Fibroblast of lung (primary cell): ENCODE measurements at places on chromosomes 4 and X. TPM values are rescaled to one million over a fixed set of nuclear protein-coding genes. Genes with fewer than 3 reads are reported as not detected.

DNA sequence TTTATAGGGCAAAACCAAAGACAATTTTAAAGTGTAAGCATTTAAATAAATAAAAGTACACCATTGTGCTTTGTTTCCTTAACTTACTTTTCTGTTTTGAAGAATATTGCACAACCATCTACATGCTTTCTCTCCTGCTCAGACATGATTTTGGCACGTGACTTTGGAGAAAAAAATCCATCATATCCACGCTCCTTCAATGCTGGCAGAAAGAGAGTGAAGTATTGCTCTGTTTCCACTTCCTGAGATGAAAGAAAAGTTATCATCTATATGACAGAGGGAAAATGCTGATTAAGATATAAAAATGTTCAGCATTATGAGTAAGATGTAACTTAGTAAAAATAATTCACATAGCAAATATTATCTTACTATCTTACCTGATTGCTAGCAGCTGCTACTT, 77.1 kb downstream of the CNOT6L start:
- no peak overlapping the region for H3K4me3 ChIP-seq
- H3K36me3 ChIP-seq = no peaks in the 10 kb centered on the region
- H3K4me1 ChIP-seq = no peaks in the 10 kb centered on the region
- no peak for DNase-seq

GRCh38 chr4:32789026-32789608, 2068.9 kb downstream of the PCDH7 start:
- no peaks in the 10 kb centered on the region for H3K4me1 ChIP-seq
- no peaks in the 10 kb centered on the region for H3K27me3 ChIP-seq
- H3K4me3 ChIP-seq = no peak overlapping the region
- no peaks in the 10 kb centered on the region for H3K36me3 ChIP-seq
- DNase-seq = peak; percentile 62

GRCh38 chrX:103215425-103215991, 600 bp downstream of the BEX4 start:
- no peaks in the 10 kb centered on the region for H3K27me3 ChIP-seq
- H3K4me3 ChIP-seq = peak overlapping the region; percentile 53
- DNase-seq = peak; percentile 4
- H3K4me1 ChIP-seq = no peaks in the 10 kb centered on the region
- H3K27ac ChIP-seq = peak overlapping the region; percentile 27

DNA sequence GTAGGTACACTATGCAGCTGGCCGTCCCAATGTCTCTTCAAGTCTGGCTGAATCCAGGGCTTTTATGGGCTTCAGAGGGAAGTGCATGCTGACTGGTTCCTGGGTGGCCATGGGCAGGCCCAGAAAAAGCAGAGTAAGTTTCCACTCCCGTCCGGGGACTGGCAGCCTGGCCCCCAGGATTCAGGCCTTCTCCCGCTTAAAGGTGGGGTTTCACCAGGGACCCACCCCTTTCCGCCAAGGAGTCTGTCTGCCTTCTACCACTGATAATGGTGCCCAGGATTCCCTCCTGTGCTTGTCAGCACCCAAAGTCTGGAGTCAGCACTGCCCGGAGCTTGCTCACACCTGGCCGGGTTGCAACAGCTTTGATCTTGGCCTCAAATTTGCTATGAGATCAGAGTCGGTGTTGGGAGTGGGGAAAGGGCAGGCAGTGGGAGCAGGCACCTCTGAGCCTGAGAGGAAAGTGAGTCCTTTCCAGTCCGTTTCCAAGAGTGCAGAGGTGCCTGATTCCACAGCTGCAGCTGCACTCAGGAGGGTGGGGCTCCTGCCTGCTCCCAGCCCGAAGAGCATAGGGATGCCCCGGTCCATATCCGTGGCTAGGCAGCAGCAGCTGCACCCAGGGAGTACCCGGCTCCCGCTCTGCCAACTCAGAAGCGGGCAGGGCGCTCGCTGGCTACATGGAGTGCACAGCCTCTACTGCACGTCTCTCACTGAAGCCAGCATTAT, 1344.3 kb upstream of the ADGRL3 start:
- DNase-seq = no peak
- no peaks in the 10 kb centered on the region for H3K4me1 ChIP-seq
- H3K27me3 ChIP-seq = no peaks in the 10 kb centered on the region
- no peak overlapping the region for H3K27ac ChIP-seq
- H3K4me3 ChIP-seq = no peak overlapping the region

- H3K4me1 ChIP-seq = peaks cover 5% of the 10 kb centered on the region
- no peak overlapping the region for H3K27ac ChIP-seq
- DNase-seq = no peak
Measured at GRCh38 chr4:173498771-173499170, 31.3 kb downstream of the HAND2 start.

The CCSER1 gene
- total RNA-seq = under 0.01 TPM in 2 replicates

The MAP9 gene
- 10.3 and 12.6 TPM in 2 replicates for total RNA-seq

The JADE3 gene
- total RNA-seq = 4.1 and 5.3 TPM in 2 replicates

DNA sequence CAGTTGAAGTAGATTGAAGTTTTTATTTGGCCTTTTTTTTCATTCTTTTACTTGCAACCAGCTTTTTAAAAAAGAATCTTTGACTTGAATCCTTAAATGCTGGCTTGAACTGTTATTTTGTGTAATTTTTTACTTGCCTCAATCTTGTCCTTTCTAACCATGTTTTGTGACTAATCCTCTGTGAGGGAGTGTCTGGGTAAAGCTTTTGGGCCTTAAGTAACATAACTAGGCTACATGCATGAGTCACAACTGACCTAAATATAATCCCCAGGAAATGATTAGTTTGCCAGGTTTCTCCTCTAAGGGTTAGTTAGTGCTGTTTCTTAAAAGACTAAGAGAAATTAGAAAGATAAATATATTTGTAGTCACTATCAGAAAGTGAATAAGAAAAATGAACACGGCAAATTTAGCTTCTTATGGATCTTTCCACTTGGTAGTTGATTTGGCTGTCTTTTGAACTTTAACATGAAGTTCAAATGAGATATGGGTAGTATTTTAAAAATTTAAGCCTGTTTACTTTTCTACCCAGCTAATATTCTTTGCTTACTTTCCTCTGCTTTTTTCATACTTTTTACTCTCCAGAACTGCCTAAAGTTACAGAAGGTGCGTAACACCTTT, 13.0 kb downstream of the EXOC1 start:
- peaks cover 13% of the 10 kb centered on the region for H3K4me1 ChIP-seq
- no peaks in the 10 kb centered on the region for H3K27me3 ChIP-seq
- H3K27ac ChIP-seq = peak overlapping the region; percentile 75
- no peak overlapping the region for H3K4me3 ChIP-seq
- peak; percentile 96 for DNase-seq
- peaks cover 10% of the 10 kb centered on the region for H3K36me3 ChIP-seq
